Hematopoietic multipotent progenitor cell treated with erythropoietin and hydrocortisone succinate and interleukin-3 and kit ligand, for 6 days (in vitro differentiated cells): ENCODE measurements at places on chromosomes 2 and 18.

- DNase-seq, result no peak
Measured at GRCh38 chr18:61859113-61859512, 33.7 kb downstream of the RNF152 start.

DNA sequence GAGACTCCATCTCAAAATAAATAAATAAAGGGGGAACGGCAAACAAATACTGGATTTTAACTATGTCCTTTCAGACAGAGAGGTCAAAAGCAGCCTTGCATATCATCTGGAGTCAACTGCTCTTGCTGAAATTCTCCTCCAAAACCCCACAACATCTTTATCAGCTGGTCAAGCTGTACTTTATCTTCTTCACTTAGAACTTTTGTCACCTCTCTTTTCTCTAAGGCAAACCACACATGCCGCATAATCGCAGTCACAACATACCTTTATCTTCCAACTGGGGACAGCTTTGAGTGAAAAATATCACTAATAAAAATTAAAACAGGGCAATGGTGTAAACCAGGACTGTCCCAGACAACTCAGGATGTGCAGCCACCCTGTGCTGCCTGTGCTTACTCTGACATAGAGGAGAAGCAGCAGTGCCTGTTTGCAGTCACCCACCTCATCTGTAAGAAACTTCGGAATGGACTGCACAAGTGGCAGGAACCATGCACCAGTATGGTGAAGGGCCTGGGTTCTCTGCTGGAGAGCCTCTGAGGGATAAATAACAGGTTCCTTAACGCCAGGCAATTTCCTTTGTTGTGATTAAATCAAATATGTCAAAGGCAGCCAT is 6.2 kb downstream of the MPPE1 start:
- DNase-seq, result peak; percentile 81

DNA sequence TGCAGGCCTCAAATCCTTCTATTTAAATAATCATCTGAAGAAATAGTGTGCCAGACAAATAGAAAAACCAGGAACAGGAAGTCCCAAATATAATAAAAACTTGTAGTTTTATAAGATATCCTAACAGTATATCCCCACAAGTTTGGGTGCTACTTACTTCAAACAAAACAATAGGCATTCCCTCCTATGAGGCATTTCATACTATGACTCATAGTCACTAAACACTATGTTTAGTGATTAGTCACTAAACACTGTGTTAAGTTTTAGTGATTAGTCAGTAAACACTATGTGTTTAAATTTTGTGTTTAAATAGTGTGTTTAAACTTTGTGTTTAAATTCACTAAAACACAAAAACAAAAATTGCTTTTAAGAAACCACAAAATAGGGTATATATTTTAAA is 407.0 kb upstream of the CDH19 start:
- no peak for DNase-seq

DNA sequence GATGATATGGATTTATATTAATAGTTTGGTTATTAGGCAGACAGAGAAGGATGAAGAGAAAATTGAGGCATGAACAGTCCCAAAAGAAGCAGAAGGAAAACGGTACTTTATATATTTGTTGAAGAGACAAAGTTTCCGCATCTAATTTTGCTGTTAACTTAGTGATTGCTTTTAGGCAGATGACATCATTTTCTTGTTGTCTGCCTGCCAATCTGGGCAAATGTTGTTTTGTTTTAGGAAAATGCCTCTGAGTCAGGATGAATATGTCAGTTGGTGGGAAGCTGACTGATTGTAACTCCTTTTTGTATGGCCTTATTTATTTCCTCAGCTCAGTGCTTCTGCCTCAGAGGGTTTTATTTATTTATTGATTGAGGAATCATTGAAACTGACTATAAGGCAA is 52.5 kb upstream of the CAVIN2 start:
- DNase-seq, result no peak

GRCh38 chr2:232857158-232857563 is 12.9 kb upstream of the SNORC start:
- no peak for DNase-seq

DNA sequence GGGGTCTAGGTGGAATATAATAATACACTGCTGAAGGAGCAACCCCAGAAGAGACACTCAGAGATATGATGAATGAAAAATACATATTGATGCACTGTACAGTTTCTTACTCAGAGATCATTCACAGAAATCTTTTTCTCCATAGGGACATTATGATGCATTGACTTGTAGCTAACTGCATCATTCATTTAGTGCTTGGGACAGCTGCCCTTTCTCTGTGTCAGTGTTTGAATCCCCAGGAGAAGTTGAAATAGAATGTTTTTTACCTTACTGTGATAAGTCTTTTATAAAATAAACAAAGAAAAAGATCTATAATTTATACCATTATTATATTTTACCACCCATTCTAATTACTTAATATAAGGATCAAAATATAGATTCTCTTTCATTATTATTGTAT is 91.7 kb upstream of the DSEL start:
- no peak for DNase-seq

DNA sequence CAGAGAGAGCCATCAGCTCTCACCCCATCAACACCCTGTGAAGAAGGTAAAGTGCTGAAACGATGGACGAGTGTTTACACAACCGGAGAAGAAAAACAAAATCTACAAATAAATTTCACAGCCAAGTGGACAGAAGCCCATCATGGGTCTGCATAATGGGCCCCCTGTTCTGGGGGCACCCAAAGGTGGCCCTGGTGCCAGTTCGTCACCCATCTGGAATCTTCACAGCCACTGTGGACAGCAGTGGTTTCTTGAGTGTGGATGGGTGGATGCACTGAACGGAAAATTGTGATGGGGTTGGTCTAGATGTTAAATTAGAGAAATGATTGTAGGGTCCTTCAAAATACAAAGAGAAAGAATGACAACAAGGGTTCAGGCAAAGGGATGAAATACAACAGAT is 38.8 kb downstream of the ANKMY1 start:
- DNase-seq, result no peak

DNA sequence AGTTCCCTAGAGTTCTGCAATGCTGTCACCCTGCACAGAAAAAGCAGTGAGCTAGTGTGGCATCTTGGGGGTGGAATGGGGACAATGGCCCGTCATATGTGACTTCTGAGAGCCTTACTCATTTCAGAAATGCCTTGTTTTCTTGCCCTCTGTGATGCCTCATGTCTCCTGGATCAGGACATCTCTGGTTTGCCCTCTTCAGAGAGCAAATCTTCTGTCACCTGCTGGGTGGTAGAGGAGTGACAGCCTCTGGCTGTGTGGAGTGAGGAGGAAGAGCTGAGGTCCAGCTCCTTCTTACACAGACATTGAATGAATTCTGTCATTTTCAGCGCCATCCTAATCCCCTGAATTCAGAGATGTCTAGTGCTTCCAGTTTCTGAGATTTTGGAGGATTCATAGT is 55.6 kb upstream of the PHLPP1 start:
- DNase-seq, result no peak

GRCh38 chr2:175815537-175815936 is 186.5 kb downstream of the LNPK start:
- DNase-seq, result no peak

- DNase-seq, result no peak
Measured at GRCh38 chr2:29518010-29518409, 402.8 kb downstream of the CLIP4 start.

GRCh38 chr18:29096079-29096770 is 919.3 kb upstream of the CDH2 start:
- DNase-seq, result peak; percentile 58

GRCh38 chr2:25938345-25938744 is 44.0 kb downstream of the KIF3C start:
- DNase-seq, result no peak

GRCh38 chr2:74444498-74445318 is 3.0 kb upstream of the RTKN start:
- no peak for DNase-seq

DNA sequence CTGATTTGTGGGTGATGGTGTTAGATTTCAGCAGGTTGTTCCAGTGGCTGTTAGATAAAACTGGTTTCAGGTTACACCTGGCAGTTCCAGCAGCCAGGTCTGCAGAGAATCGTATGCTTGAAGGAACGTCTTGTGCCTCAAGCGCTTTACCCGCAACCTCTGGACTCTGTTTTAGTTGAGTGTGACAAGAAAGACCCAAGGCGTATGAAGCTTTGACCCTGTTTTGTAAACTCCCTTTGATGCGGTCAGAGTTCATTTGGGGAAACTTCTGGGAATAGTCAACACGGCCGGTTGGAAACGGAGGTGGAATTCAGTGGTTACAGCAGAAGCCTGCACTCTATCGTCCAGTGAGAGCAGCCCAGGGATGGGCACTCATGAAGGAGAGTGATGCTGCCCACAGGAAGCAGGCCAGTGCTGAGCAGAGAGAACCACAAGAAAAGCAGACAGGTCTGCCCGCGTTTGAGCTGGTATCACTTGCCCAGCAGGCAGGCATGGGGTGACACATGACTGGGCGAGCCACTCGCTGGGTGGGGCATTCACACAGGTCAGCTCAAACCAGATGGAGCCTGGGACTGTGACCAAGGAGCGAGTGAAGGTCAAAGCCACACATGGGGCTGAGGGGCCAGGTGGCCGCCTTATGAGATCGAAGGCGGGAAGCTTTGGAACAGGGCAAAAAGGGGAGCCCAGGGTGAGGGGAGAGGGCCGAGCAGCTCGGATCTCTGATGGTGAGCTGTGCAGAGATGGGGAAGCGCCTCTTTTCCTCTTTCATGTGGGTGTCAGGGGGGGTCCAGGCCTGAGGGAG is 99.6 kb upstream of the MBOAT2 start:
- DNase-seq, result no peak

- no peak for DNase-seq
Measured at GRCh38 chr2:105775809-105776559, 31.3 kb downstream of the NCK2 start.

DNA sequence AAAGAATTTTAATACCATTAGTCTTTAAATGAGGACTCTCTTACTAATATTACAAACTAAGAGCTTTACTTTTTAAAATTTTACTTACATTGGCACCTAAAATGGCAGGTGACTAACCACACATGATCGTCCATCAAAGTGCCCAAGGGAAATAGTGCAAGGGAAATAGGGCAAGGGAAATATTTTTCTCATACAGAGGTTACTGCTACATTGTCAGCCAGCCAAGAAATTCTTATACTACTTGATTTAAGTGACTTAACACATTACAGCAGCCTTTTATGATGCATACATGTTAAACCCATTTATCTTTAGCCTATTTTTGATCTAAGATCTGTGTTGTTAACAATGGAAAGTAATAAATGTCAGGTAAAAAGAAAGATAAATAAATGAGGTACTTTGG is 587.2 kb upstream of the PKDCC start:
- no peak for DNase-seq

GRCh38 chr2:239678666-239679296 is 278.0 kb upstream of the HDAC4 start:
- DNase-seq, result no peak

DNA sequence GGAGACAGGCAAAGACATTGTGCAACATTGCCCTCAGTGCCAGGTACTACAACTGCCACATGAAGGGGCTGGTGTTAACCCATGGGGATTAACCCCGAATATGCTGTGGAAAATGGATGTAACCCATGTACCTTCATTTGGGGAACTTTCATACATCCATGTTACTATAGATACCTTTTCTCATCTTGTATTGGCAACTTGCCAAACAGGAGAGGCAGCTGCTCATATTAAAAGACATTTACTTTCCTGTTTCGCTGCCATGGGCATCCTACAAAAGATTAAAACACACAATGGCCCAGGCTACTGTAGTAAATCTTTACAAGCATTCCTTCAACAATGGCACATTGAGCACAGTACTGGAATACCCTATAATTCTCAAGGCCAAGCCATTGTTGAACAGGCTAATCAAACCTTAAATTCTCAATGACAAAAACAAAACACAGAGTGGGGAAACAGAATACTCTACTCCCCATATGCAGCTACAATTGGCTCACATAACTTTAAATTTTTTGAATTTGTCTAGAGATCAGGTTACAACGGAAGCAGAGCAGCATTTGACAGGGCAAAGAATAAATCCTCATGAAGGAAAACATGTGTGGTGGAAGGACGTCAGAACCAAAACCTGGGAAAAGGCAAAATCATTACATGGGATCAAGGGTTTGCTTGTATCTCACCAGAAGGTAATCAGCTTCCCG is 1723.5 kb upstream of the LRRTM1 start:
- no peak for DNase-seq

DNA sequence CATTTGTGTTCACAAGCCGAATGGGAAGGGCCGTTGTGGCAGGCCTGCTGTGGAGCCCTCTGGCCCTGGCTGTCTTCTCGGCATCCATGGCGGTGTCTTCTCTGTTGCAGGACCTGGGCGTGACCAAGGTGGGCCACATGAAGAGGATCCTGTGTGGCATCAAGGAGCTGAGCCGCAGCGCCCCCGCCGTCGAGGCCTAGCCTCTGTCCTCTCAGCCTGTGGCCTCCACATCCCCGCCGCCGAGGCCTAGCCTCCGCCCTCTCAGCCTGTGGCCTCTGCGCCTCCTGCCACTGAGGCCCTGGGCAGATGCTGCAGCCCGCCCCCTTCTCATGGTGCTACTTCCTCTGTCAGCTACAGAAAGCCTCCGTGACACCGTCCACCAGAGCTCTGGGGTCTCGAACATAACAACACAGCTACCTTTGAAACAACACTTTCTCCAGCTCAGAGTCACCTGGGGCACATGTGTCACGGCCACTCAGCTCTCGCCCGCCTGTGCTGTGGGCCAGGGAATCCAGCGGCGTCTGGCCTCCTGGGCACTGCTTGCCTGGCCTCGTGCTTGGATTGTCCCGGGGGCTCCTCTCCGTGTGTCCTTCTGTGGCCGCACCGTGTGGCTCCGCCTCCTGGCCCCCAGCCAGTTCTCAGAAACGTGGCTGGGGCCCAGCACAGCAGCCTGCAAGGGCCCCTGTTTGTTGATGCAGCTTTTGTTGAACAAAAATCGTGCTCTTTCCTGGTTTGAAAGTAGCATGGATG is 97.1 kb downstream of the USP40 start:
- DNase-seq, result no peak

DNA sequence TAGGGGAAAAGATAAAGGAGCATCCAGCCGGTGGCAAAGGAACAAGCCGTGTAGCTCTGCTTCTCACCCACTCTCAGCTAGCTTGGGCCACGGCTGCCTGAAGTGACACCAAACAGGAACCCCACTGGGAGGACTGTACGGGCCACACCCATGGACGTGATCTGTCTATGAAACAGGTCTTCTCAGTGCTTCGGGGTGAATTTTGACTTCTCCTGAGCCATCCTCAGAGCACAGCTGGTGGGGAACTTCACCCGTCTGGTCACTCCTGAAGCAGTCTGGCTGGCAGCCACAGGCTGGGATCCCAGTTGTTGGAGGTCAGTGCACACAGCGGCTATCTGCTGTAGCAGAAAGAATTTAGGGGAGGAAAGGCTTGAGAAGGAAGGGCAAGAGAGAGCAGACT is 223.8 kb downstream of the FAM210A start:
- DNase-seq, result peak; percentile 23

- no peak for DNase-seq
Measured at GRCh38 chr2:66236067-66236685, 198.7 kb upstream of the MEIS1 start.

DNA sequence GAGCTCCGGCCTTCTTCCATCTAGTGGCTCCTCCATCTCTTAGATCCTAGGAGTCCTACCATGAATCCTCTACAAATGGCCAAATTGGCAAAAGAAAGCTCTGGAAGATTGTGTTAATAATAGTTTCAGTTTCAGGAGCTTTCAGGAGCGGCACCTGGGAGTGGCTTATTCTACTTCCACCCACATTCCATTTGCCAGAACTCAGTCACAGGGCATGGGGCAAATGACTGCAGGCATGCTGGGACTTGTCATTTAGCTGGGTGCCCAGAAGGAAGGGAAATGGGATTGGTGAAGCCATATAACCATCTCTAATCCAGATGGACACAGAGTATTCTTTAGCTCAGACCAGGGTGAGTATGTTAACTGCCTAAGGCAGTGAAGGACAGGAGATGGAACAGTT is 3.6 kb upstream of the LRATD1 start:
- no peak for DNase-seq
